ENCODE measurements at places on chromosomes 13 and 19.

DNA sequence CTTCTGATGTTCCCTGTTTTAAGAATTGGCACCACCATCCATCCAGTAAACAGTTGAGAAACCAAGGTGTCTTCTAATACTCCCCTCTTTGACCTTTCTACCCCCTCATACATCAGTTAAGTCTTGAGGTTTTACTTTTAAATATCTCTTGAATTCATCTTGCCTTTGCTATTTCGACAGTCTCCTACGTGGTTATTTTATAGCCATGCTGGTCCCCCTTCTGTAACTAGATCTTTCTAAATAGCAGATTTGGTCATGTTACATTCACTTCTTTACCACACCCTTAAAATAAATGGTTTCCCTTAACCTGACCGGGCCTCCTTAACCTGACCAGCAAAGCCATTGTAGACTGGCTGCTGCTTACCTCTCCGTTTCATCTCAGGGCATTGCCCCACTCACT is 5.4 kb downstream of the GPR180 start:
- no peak for DNase-seq

- peak; percentile 41 for DNase-seq
Observed at GRCh38 chr19:3506384-3507340, 551 bp downstream of the FZR1 start.

DNA sequence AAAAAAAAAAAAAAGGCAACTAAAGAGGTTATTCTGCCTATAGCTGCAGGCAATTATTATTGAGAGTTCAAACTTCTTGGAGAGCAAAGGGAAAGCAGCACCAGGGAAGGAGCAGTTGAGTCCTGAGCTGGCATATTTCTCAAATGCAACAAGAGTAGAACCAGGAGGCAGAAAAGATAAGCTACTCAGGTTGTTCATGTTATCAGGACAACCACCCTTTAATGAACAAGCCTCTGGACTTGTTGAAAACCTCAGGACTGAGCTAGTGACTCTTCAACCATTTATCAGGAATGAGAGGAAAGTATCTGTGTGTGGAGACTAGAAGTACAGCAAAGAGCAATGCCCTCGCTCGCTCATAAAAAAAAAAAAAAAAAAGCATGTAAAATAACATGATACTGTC is 183.0 kb downstream of the KCTD12 start:
- DNase-seq: no peak

- DNase-seq: no peak
Observed at GRCh38 chr13:62920159-62920558, 1504.5 kb upstream of the PCDH20 start.

DNA sequence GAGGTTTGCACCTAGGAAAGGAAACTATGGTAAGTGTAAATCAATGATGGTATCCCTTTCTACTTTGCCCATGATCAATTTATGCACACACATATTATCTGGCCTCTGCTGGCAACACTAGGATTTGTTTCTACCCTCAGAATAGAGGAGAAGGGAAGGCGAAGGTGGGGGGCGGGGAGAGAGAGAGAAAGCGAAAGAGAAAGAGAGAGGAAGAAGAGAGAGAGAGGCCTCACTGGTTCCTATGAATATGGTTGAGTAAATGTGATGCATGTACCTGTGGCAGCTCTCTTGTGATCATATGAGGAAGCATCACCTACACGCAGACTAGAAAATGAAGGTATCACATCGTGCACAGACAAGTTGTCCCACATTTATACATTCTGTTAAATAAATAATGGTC is 882.0 kb upstream of the SLITRK6 start:
- DNase-seq: no peak

- DNase-seq: peak; percentile 25
Observed at GRCh38 chr19:34838753-34839431, 65.9 kb upstream of the ZNF599 start.

- DNase-seq: no peak
Observed at GRCh38 chr13:111341886-111342285, 21.4 kb downstream of the TEX29 start.

- DNase-seq: no peak
Observed at GRCh38 chr19:10321874-10322835, 6.3 kb upstream of the FDX2 start.

DNA sequence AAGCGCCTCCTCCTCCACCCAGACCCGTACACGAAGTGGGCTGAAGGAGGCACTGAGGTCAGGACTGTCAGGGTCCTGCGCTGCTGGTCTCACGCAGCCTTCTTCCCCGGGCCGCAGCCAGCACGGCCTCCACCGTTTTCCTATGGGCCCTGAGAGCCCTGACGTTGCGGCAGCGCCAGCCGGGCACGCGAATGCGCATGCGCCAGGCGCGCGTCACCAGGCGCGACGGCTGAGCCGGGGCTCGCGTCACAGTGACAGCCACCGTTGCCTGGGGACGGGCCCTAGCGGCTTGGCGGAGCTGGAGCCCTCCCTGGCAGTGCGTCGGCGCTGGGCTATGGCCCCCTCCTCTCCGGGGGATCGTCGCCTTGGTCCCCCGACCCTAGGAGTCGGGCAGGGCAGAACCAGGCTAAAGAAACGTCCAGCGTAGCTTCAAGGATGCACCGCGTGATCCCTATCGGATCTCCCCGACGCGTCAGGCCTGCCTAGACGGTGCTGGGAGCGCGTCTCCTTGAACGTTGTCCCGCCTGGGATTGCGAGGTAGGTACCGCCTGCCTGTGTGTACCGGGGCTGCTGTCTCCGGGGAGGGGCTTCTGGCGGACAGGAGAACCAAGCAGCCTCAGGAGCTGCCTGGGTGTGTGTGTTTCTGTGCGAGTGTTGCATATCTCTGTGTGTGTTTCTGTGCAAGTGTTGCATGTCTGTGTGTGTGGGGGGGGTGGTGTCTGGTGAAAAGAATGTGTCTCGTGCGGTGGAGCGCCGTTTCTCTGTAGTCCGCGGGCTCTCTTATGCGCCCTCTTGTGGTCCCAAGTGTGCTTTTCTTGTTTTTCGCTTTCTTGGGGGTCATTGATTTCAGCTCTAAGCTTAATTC is 43.2 kb downstream of the ZNF571 start:
- peak; percentile 56 for DNase-seq

GRCh38 chr19:57675881-57676280 is 5.9 kb upstream of the ZNF551 start:
- DNase-seq: no peak

DNA sequence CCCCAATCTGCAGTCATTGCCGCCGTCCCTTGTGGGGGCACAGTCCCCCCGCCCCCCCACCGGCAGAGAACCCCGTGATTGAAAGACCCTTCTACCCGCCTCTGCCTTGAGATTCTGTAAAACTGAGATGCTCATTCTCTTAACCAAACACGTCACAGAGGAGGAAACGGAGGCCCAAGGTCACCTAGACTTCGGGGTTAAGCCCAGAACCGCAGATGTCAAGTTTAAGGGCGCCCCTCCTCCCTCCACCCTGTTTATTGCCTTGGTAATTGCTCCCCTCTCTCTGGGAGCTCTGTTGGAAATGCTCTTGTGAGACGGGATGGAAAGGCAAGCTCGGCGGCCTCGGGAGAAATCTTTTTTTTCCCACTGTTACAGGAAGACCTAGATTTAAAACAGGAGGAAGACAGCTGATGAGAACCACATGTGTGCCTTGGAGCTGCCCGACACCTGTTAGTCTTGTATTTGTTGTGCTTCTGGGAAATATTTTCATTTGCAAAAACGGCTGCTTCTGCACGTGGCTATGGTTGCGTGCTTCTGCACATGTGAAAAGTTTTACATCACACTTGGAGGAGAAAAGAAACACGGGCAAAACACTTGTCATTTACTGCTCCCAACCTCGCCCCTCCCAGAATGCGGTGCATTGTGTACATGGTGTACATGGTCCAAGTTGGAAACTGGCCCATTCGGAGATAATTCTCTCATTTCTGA is 1.1 kb upstream of the MED26 start:
- no peak for DNase-seq

Data from stimulated activated naive CD8-positive, alpha-beta T cell treated with anti-CD3 and anti-CD28 coated beads, Interleukin-15, Interleukin-2, amounts not matched to agents 100 U/mL and 50 U/mL, for 24 hours (primary cell).